Stimulated activated CD4-positive, alpha-beta T cell treated with anti-CD3 and anti-CD28 coated beads, Interleukin-12 subunit alpha, Interleukin-12 subunit beta, amount 100 ng/mL, for 4 hours (primary cell): ENCODE measurements at places on chromosomes 4 and X.

DNA sequence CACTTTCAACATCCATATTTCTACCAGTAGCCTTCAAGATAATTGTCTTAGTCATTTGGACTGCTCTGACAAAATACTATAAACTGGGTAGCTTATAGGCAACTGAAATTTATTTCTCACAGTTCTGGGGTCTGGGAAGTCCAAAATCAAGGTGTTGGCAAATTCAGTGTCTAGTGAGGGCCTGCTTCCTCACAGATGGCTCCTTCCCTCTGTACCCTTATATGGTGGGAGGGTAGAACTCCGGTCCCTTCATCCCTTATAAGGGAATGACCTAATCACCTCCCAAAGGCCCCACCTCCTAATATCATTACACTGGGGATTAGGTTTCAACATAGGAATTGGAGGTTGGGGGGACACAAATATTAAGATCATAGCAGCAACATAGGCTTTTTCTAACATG, 7.4 kb upstream of the TBC1D25 start:
- no peak for DNase-seq

- no peak for DNase-seq
These were observed 29.9 kb downstream of the ZFP42 start for GRCh38 chr4:188025476-188025875.

- DNase-seq, result no peak
These were observed 335.7 kb downstream of the BMPR1B start for GRCh38 chr4:95093460-95093859.

GRCh38 chr4:2417765-2418649, at the start of gene ZFYVE28:
Gene ZFYVE28 (minus strand): TSS chr4:2418645. CDS start chr4:2418323, 322 bp downstream.
- DNase-seq, result no peak
